MV-4-11 (cell line): ENCODE measurements at places on chromosomes 6 and 20.

DNA sequence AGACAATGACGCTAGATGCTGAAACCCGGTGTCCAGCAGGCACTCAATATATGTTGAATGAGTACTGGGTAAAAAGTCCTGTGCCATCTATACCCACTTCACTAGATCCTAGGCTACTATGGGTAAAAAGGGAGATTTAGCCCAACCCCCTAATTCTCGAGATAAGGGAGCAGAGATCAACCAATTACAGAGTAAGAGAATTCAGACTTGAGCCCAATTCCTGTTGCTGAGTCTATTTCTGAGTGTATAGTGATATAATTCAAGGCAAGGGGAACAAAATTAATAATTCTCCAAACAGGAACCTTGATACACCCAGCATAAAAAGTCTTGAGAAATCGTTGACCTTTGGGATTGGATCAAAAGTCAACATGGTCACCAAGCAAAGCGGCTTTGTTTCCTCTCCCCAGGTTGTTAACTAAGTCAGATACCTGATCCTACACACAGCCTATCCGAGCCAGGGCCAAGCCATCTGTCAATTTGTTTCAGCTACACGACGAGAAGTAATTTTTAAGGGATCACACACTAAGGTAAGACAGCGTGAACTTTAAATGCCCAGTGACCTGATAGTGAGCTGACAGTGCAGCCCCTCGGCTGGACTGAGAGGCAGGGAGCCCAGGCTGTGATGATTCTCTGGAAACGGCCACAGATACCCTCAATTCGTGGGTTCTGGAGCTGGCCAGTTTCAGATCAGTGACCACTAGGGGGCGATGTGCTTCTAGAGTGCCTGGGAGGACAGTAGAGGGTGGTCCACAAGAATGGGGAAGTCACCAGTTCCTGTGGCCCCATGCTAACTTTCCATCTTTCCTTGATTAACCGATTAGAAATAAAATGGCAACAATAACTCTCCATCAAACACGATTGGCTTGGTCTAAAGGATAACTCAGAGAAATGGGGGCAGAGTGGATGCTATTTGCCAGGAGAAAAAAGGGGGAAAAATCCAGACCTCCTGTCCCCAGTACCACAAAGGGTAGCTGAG is 46.2 kb downstream of the SLC22A23 start:
- peak; percentile 43 for DNase-seq

DNA sequence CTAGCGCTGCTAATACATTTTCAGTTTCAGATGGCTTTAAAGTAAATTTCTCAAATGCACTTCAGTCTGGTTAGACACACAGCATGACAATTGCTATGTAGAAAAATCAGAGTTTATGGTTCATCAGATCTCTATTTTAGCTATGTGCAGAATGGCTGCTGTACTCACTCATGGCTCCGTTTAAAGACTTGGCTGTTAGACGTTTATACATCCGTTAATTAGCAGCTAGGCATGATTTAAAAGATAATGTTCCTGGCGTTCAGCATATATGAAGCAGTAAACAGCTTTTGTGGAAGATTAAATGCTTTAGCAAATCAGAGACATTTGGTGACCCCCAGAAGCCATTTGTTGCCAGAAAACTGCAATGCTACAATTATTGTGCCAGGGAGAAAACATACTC is 350.0 kb upstream of the MANEA start:
- DNase-seq = no peak

GRCh38 chr20:15302075-15302474 is 964.7 kb upstream of the FLRT3 start:
- peak; percentile 51 for DNase-seq

DNA sequence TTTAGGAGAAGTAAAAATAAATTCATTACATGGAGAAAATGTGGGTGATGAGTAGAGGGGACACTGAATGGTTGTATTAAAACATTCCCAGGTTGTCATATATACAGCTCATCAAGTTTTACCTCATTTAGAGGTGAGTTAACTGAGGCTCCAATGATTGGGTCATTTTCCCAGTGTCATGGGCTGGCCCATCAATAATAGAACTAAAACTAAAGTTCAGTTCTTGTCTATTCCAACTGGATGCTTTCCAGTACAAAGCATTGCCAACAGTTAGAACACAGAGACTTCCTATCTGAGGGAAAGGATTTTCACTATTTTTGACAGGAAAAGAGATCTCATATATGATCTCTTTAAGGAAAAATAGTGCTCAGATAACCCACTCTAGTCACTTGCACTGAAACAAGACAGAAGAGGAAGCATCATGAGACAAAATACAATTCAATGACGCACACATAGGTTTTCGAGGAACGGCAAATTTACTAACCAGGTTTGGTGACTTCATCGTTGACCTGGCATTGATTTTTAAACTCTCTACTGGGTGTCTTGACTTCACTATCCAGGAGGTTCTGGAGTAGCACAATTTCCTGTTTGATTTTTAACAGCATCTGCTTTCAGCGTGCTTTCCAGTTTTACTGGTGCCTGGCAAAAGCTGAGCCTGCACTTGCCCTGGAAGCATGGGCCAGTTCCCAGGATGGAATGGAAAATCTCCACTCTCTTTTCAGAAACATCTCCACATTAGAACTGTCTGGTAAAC is 195.5 kb upstream of the FBXL4 start:
- no peak for DNase-seq

GRCh38 chr6:30319146-30319835 is 7.4 kb upstream of the TRIM39 start:
- no peak for DNase-seq

DNA sequence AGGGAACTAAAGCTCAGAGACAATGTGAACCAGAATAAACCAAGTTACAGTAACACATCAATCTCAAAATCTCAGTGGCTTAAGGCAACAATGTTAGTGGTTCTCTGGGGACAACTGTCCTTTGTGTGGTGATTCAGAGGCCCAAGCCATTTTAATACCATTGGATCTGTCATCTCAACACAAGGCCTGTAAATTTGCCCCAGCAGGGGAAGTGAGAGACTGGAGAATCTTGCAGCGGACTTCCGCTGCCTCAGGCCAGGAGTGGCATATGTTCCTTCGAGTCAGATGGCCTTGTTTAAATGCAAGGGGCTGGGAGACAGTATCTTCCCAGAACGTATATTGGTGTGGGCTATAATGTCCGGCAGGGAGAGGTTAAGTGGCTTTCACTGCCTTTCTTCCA is 126.0 kb downstream of the CD83 start:
- peak; percentile 94 for DNase-seq

DNA sequence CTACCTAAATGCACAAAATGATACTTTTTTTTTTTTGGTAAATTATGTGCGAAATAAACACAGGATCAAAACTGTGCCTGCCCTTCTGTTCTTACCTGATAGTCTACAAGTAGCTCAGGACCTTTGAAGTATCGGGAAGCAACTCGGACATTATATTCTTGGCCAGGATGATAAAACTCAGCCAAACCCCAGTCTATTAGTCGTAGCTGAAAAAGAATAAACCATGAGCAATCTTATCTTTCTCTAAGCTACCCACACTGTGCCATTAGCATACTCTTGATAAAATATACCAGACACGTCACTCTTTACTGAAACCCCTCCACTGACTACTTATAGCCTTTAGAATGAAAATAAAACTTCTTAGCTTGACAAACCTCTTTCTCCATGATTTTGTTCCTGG is 29.8 kb upstream of the TBC1D20 start:
- DNase-seq = no peak

GRCh38 chr6:113731541-113731940 is 125.6 kb upstream of the MARCKS start:
- DNase-seq = no peak

- DNase-seq = peak; percentile 31
Measured at GRCh38 chr6:137944793-137945498, 77.9 kb downstream of the TNFAIP3 start.

GRCh38 chr6:169365567-169366257 is 112.1 kb upstream of the THBS2 start:
- DNase-seq = no peak

- no peak for DNase-seq
Measured at GRCh38 chr6:52529311-52529710, 47.5 kb downstream of the TRAM2 start.

DNA sequence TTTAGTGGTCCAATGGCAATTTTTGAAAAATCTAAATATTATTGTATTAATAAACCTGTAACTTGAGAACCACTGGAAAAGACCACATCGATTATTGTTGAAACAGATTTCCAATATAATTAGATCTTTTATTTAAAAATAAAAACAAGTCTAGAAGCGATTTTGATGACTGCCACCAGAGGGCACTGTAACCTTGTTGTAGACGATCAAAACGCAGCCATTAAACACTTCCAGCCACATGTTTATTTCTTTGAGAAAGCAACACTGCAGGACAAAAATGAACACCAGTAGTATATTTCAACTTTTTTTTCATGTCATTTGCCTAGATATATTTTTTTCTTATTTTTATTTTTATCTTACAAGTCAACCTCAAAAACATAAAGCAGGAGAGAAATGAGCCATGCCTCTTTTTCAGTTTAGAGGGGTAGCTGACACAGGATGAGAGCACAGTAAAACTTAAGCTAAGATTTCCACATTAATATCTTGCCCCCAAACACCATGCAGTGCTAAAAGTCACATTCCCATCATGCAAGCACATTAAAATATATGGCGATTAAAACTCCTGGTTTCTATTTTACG is 115.4 kb downstream of the OPRM1 start:
- peak; percentile 52 for DNase-seq

- DNase-seq = no peak
Measured at GRCh38 chr20:34295284-34295683, 7.9 kb downstream of the AHCY start.

GRCh38 chr6:152189736-152190135 is 382.3 kb downstream of the ESR1 start:
- DNase-seq = no peak

DNA sequence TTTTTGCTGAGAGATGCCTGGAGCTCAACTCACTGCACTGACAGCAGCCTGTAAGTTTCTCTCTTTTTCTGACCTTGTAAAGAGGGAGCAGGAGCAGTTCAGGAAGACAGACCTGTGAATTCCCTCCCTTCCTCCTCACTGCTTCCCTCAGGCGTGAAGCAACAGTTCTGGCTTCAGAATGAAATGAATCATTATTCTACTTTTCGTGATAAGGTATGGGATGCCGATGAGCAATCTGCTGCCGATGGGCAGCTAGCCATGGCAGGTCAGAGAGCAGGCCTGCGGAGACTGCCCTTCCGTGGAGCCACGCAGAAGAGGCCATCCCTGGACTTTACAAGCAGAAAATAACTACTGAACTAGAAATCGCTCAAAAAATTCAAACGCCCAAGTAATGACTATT is 426.5 kb upstream of the RNF217 start:
- no peak for DNase-seq

GRCh38 chr6:73534628-73535027 is 13.8 kb upstream of the EEF1A1 start:
- no peak for DNase-seq

- DNase-seq = no peak
Measured at GRCh38 chr6:38604700-38605099, 35.0 kb downstream of the BTBD9 start.

- no peak for DNase-seq
Measured at GRCh38 chr6:94278146-94278545, 858.8 kb upstream of the EPHA7 start.

GRCh38 chr6:139602577-139602976 is 228.1 kb upstream of the CITED2 start:
- DNase-seq = no peak

GRCh38 chr6:33822575-33823395 is 19.0 kb upstream of the MLN start:
- DNase-seq = peak; percentile 12

GRCh38 chr6:37812841-37813240 is 6.7 kb upstream of the ZFAND3 start:
- peak; percentile 58 for DNase-seq

GRCh38 chr6:146868671-146869209 is 270.0 kb downstream of the ADGB start:
- DNase-seq = no peak

GRCh38 chr6:156627524-156627923 is 149.7 kb upstream of the ARID1B start:
- no peak for DNase-seq

DNA sequence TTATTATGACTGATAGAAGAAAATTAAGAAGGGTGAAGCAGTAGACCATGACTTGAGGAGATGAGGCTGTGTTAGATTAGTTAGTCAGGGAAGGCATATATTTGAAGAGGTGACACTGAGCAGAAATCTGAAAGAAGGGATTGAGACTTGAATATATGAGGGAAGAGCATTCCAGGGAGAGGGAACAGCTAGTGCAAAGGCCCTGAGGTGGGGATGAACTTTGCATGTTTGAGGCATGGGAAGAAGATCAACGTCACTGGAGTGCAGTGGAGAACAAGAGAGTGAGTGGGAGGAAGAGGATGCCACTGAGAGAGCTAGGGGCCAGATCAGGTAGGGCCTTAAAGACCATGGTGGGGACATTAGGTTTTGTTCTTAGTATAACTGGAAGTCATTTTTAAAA is 119.0 kb downstream of the ZDHHC14 start:
- DNase-seq = no peak

- DNase-seq = no peak
Measured at GRCh38 chr20:21820688-21821087, 115.2 kb downstream of the PAX1 start.

- peak; percentile 73 for DNase-seq
Measured at GRCh38 chr20:19260412-19261090, 48.1 kb downstream of the SLC24A3 start.

DNA sequence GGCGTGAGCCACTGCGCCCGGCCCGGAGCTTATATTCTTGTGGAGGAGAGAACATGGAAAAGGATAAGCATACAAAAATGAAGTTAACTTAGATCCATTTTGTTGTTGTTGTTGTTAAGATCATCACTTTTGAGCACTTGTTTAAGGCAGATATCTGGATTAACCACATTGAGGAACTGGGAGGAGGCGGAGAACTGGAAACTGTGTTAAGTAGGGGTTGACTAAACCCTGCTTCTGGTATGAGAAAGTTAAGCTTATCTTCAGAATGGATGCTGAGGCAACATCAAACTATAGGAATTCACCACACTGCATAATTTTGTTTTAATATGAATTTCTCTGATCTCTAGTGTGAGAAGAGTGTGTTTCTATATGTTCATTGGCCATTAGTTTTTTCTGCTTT is 57.6 kb downstream of the GCNT2 start:
- DNase-seq = peak; percentile 63

GRCh38 chr6:31874084-31874670 is 4.6 kb downstream of the SLC44A4 start:
- no peak for DNase-seq
